ENCODE measurements at places on chromosomes 3 and 15.

GRCh38 chr15:47304656-47305055 lies 412.6 kb upstream of the SEMA6D start:
- peak; percentile 55 for DNase-seq

GRCh38 chr3:119352863-119353527 lies 58.8 kb downstream of the ARHGAP31 start:
- DNase-seq, result no peak

DNA sequence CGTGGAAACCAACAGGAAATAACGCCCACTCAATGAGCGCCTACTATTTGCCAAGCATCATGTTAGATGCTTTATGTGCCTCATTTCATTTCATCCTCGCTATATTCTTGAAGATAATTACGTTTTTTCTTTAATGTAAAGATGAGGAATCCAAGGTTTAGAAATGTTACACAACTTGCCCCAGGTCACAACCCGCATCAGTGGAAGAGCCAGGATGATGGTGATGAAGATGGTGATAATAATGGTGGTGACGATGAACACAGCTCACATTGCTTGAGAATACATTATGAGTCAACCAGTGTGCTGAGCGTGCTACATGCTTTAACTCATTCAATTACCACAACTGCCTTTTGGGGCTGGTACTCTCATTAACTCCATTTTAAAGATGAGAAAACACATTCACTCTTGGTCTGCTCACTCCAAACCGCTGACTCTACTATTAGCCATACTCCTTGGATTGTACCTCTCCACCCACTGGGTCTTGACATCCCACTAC lies 21.5 kb upstream of the MYO1E start:
- no peak for DNase-seq

- no peak for DNase-seq
These were observed 73.7 kb downstream of the PIK3CB start for GRCh38 chr3:138761002-138761401.

DNA sequence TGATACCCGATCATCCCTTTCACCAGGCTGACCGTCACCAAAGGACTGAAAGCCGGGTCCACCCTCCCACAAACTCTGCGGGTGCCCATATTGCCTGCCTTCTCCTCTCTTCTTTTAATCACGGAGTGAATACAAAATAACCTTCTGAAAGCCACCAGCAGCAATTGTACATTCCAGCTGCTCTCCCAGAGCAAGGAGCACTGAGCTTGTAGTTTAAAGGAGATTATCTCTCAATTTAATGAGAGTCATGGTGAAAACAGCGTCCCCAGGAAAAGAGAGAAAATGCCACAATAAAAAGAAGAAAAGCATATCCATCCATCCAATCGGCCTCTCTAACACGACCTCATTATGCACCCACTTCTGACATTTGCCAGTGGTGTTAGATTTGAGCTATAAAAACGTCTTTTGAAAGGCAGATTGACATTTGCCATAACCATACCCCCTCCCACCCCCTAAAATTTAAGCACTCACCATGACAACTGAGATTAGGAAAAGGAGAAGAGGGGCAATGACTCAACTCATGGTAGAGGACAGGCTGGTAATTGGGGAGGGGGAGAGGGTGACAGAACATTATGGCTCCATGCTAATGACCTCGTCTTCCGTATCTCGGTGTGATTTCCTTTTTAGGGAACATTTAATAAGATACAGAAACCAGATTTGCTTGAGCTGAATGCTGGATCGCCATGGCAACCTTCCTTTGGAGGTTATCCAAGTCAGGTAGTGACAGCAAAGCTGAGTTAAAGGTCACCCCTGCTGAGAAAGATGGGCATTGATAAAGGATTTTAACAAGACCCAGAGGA lies 106.2 kb downstream of the ST8SIA2 start:
- DNase-seq, result no peak

DNA sequence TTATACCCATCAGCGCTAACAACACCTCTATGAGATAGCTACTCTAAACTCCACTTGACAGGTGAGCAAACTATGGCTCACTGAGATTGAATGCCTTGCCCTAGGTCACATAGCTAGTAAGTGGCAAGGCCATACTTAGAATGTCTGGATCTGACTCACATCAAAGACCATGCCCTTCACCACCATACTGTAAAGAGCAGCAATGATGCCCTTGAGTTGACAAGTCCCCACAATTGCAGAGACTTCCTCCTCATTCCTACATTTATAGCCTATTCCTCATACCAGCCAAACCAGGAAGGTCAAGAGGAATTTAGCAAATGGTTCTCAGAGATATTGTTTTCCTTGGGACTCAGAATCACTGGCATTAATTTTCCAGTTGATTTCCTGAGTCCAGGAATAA lies 157.8 kb upstream of the SNTN start:
- no peak for DNase-seq

- DNase-seq, result peak; percentile 18
These were observed 37.5 kb downstream of the ZNF710 start for GRCh38 chr15:90038632-90039095.

DNA sequence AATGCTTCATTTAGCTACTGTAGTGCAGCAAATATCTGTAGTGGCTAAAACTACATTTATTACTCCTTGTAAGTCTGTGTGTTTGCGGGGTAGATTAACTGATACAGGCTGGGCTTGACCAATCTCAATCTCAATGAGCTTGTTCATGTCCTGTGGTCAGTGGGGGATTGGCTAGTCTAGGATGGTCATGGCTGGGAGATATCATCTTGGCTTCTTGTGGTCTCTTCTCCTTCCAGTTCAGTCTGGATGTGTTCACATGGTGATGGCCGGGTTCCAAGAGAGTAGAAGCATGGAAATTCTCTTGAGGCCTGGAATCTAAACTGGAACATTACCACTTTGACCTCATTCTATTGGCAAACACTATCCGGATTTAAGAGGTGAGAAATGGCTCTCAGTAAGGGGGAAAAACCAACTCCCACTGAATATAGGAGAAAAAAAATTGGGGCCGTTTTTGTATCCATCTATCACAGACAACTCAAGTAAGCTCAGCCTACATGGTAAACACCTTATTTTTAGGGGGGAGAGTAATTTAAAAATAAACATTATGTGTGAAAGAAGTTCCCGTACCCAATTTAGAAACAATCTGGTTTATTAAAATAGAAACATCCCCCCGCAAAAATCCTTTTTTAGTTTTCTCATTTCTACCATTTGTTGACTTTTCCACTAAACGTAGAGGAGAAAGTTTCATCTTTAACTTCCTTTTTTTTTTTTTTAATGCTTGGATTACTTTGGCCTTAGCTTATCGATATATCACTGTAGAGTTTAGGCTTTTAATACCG lies 284.9 kb upstream of the TBC1D5 start:
- DNase-seq, result no peak

DNA sequence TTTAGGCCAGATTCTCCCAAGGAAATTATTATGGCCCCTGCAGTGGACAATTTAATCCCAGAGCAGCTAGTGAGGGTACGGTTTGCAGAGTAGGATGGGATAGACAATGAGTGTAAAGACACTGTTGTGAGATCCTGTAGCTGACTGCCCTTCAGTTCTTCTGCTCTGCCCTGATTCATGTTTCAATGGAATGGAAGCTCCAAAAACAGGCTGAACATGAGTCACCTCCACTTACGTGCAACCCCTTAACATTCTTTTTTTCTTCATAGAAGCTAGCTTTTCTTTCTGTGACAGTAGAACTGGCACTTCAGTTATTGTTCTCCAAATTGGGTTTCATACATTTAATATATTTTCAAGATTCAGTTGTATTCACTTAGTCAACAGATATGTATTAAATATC lies 32.1 kb downstream of the CLDN18 start:
- DNase-seq, result no peak

DNA sequence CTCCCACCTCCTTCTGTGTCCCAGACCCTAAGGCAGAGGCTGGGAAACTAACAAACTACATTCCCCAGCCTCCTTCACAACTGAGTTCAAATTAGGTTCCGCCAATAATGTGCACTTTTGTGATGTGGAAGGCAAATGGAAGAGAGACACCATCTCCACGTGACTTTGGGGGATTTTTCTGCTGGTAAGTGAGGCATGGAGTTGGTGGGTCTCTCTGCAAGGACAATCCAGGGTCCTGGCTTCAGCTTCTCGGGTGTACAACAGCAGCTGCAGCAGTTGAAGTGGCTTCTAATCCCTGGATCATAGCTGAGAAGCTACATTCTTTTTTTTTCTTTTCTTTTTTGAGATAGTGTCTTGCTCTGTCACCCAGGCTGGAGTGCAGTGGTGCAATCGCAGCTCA lies 58.9 kb upstream of the GATA2 start:
- DNase-seq, result no peak

GRCh38 chr15:42582569-42583375 lies 7.4 kb downstream of the STARD9 start:
- DNase-seq, result no peak

- DNase-seq, result no peak
These were observed 90.7 kb downstream of the TMEM266 start for GRCh38 chr15:76150513-76150912.

GRCh38 chr15:72445426-72445825 lies 28.7 kb upstream of the ARIH1 start:
- no peak for DNase-seq

- no peak for DNase-seq
These were observed 609 bp upstream of the TBC1D23 start for GRCh38 chr3:100260081-100260684.

GRCh38 chr15:100334905-100335304 lies 6.9 kb downstream of the ADAMTS17 start:
- no peak for DNase-seq

GRCh38 chr3:178129109-178129508 lies 407.1 kb upstream of the KCNMB2 start:
- no peak for DNase-seq

DNA sequence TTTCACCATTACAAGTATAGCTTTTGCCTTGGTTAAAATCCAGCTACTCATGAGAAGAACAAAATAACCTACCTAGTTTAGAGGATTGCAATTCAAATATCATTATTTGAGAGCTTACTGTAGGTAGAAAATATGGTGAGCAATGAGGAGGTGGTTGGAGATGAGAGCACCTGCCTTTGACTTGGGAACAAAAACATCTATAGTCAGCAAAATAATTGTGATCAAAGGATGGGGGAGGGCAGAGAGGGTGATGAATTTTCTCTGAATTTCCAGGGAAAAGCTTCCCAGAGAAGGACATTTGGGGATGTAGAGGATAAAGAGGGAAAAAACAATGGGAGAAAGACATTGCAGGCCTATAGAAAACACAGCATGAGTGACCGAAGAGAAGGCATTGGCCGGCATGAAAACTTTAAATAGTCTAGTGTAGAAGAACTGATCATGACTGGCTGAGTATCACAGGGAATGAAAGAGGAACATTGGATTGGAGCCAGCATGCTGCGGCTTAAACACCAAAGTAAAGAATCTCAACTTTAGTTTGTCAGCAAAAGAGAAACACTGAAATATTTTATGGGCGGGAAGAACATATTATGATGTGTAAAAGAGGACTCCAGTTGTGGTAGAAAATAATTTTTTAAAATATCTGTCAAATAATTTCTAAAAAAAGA lies 581.3 kb downstream of the UNC13C start:
- no peak for DNase-seq

DNA sequence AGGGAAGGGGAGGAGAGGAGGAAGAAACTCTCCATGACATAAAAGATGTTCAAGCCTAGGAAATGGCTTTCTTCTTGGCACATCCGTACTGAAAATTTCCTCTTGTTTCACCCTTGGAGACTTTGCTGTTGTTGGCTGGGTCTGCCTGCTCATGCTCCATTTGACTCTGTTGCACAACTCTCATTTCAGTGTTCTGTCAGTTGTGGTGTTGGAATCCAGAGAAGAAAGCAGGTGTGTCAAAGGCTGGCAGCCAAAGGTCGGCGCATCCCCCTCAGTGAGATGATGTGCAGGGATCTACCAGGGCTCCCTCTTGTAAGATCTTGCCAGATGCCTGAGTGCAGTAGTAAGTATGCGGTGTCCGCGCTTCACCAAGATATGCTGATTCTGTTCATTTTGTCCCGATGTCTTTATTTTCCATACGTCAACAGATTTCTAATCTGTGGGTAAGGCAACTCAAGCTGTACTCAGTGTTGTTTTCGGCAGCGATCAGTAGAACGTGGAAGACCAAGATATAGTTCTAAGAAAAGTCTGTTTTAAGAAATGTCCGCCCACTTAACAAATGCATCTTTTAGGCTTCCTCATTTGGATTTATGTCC lies 265.2 kb upstream of the GOLGA6L4 start:
- no peak for DNase-seq

- DNase-seq, result no peak
These were observed 7.4 kb downstream of the SPICE1 start for GRCh38 chr3:113507501-113508067.

DNA sequence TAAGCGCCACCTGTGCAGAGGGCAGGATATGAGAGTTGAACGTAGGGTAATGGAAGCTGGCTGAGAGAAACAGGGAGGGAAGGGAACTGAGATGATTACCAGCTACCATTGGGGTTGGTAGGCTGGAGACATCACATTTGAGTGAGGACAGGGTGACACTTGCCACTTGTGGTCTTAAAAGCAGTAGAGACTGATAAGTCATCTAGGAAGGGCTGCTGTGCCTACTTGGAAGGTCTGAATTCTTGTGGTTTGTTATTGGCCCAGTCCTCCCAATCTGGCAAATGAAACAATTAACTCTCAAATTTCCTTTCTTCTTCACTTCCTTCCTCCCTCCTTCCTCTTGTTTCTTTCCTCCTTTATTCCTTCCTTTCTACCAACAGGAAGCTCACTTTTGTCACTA lies 46.8 kb downstream of the COL6A5 start:
- no peak for DNase-seq

DNA sequence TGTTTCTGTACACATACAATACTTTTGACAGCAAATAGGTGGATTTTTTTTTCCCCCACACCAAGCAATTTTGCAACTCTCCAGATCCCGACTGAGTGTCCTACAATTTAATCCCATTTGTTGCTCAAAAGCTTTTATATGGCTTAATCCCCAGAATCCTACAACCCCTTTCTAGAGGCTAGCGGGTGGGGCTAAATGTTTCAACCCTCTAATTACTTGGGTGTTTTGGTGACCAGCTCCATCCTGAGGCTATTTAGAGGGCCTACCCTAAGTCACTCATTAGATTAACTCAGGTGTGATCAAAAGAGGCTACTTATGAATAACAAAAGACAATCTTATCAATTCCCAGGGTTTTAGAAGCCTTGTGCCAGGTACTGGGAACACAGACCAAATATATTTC lies 21.0 kb upstream of the FBXL2 start:
- no peak for DNase-seq

DNA sequence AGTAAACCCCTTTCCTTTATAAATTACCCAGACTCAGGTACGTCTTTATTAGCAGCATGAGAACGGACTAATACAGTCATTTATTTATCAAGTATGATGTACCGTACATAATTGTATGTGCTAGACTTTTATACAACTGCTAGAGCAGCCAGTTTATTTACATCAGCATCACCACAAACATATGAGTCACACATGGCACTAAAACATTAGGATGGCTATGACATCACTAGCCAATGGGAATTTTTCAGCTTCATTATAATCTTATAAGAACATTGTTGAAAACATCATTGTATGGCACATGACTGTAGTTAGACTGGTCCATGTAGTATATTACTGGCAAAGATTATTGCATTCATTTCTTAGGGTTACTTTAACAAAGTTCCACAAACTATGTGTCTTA lies 121.7 kb downstream of the ZMAT3 start:
- no peak for DNase-seq
